ENCODE measurements at places on chromosomes 2 and 18.

DNA sequence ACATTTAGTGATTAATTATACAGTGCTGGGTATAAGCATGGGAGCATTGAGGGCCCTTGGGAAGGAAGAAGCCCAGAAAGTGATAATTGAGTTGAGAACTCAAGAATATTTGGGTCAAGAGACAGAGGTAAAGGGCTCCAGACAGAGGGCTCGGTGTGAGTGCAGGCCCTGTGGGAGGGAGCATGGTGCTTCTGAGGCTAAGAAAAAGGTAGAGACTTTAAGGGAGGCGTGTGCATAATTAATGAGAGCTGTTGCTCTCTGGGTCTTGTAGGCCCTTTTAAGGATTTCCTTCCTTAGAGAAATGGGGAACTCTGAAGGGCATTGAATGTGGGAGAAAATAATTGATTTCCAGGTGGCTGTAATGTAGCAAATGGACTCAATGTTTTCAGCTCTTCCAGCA lies 735.0 kb upstream of the POU3F3 start:
- DNase-seq, result no peak

GRCh38 chr2:157355618-157356017 lies 30.0 kb upstream of the ERMN start:
- DNase-seq, result no peak

DNA sequence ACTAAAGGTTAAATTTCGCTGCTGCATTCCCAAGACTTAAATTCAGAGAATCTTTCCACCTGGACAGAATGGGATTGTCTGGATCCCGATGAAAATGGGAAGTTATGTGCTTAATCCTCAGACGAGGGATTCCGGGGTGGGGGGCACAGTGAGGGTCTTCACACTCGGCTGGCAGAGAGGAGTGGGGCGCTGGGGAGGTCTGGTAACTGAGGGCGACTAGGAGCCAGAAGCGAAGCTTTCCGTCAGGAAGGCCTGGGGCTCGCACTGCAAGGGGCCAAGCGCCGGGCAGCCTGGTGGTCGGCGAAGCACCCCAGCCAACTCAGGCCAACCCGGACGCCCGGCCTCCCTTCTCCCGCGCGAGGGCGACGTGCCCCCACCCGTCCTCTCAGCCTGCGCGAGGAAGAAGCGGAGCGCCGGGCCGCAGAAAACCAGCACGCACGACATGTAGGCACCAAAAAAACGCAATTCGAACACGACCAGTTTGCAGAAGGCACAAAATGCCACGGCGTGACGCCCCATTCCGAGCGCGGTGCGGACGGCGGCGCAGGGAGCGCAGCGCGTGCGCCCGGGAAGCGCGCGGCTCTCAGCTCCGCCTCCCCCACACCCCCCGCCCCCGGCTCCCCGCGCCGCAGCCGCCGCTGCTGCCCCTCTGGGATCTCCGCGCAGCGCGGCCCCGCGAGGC lies 188.1 kb downstream of the ZEB2 start:
- DNase-seq, result peak; percentile 31

GRCh38 chr2:134389381-134389780 lies 135.5 kb downstream of the MGAT5 start:
- DNase-seq, result no peak

- DNase-seq, result no peak
These were observed 13.1 kb upstream of the CETN1 start for GRCh38 chr18:567122-567521.

DNA sequence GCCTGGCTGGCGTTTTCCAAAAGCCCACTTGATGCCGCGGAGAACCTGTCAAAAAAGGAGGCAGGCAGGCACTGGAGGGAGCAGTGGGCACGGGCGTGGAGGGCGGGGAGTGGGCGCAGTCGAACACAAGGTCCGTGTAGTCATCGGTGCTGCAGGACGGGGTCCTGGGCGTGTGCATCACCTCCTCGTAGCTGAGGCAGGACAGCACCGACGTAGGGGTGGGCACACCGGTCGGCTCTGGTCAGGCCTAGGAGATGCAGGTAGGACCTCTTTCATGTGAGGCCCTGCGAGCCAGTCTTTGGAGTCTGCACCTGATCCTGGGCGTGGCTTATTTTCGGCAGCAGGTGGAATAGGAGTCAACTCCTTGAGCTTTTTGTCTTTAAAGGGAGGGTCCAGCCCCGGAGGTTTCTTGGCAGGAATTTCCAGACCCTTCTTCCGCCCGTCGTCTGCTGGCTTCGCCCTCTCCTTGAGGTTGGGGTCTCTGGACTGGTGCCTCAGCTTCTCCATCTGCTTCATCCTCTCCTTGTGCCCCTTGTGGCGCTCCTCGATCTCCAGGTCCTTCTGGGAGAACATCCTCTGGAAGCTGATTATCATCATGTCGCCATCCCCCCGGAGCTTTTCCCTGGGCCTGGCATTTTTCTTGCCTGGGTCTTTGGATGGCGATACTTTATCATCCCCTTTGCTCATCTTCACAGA lies 892.5 kb upstream of the LRRTM1 start:
- no peak for DNase-seq

DNA sequence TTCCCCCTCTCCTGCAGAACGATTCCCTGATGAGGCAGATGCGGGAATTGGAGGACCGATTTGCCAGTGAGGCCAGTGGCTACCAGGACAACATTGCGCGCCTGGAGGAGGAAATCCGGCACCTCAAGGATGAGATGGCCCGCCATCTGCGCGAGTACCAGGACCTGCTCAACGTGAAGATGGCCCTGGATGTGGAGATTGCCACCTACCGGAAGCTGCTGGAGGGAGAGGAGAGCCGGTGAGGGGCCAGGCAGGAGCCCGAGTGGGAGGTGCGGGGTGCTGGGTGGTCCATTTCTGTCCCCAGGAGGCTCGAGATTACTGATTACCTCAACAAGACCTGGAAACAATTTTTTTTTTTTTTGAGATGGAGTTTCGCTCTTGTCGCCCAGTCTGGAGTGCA lies 3.1 kb downstream of the DES start:
- DNase-seq, result no peak

- no peak for DNase-seq
These were observed 137.0 kb downstream of the BCL11A start for GRCh38 chr2:60416221-60417008.

DNA sequence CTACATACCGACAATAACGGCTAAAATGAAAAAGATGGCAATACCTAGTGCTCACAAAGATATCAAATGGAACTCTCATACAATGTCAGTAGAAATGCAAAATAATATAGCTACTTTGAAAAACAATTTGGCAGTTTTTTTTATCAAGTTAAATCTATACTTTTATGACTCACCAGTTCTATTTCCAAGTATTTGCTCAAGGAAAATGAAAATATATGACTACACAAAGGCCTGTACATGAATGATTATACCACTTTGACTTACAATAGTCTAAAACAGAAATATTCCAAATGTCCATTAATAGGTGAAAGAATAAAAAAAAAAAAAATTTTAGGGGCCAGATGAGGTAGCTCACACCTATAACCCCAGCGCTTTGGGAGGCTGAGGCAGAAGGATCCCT lies 219.8 kb downstream of the ZRANB3 start:
- DNase-seq, result no peak

DNA sequence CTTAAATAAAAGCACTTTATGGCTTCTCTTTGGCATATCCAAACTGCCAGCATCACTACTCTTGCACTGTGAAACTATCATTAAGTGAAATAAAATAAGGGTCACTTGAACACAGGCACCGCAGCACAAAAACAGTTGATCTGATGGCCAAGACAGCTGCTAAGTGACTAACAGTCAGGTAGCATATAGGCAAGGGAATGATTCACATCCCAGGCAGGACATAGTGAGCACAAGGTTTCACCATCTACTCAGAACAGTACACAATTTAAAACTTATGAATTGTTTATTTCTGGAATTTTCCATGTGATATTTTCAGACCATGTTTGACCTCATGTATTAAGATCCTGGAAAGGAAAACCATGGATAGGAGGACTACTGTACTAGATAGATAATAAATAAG lies 214.2 kb downstream of the MREG start:
- no peak for DNase-seq

DNA sequence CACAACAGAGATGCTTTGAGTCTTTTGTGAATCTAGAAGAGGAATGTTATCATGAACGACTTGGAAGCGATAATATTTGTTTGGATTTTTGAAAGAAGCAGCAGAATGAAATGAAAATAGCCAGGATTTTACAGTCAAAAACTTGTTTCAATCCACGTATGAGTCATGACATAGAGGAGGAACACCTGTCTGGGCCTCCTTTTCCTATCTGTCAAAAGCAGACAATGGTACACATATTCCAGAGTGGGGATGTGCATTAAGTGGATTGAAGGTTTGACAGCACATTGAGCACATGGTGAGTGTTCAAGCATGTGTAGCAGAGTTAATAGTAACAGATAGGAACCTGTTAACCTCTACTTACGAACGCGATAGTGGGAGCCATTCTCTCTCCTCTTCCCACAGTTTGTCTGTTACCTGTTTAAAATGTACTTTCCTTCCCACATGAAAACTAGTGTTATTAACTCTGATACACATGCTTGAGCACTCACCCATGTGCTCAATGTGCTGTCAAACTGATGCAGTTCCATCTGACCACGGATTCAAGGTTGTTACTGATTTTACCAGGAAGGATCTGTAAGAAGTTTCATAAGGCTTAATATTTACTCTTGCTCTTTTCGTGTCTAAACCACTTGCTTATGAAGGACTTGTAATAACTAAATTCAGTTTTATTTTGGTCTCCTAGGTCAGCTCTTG lies 863.4 kb upstream of the SOX11 start:
- no peak for DNase-seq

- DNase-seq, result no peak
These were observed 19.4 kb downstream of the ZNF516 start for GRCh38 chr18:76475450-76476194.

GRCh38 chr2:233087713-233088112 lies 27.6 kb downstream of the INPP5D start:
- no peak for DNase-seq

DNA sequence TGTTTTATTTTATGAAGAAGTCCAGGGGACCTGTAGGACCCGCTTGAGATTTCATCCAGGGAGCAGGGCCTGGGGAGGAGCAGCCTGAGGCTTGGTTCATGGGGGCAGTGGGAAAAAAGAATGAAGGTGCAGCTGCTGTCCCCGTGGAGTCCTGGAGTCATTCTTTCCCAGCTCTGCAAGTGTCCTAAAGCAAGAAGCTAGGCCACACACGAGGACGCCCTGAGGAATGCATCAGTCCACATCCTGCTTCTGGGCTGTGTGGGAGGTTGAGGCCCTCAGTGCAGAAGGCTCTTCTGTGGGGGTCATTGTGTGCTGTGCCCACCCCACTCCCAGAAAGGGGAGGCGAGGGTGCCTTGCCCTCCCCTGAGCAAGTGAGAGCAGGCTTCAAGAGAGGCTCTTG lies 179.9 kb upstream of the HS6ST1 start:
- no peak for DNase-seq

DNA sequence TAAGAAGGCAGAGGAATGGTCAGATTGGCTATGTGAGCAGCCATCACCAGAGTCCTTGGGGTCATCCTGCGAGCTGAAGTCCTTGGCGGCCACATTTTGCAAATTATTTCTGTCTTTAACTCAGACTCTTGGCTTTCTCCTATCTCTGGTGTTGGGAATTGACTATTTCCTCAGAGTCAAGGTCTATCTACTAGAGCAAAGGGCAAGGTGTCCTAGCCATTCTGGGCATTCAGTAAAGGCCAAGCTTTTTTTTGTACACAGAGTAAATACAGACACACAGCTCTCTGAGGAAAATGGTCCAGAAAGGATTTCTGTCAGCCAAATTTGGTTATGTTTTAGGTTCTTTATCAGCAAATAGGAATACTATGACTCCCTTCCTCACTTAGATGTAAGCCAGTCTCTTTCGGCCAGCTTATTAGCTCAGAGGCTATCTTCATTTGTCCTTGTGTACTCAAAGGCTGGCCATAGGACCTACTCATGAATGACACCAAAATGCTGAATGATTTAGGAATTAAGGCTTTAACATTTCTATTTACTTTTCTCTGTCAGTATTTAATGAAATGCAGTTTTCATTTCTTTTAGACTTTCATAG lies 146.5 kb downstream of the CNTNAP5 start:
- DNase-seq, result no peak

DNA sequence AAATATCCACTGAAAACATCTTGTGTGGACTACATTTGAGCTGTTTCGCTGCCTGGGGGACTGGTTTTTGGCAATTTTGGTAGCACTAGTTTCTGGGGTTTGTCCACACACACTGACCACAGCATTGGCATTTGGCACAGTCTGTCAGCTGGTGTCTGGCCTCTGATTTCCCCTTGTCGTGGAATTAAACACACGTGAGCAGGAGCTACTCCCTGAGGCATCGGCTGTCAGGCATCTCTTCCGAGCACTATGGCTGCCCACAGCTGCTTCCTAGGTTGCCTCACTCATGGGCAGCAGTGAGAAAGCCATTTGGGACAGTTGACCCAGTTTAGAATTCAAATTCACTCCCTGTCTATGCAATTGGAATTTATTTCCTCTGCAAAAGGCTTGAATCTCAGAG lies 46.8 kb upstream of the FZD5 start:
- DNase-seq, result no peak

DNA sequence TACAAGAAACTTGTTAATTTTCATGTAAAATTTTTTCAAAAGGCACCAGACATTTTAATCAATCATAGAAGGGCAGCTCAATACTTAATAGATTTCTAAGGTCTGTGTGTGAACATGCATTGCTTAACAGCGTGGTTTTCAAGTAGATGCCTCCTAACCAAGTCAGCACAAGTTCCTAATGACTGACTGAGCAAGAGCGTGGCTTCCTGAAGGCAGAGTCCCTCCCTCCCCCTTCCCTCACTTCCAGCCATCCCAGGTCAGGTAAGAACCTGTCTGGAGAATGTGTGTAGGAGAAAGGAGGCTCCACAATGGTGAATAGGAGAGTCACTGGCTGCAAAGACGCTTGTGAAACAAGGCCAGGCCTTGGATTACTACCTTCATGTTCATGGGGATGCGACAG lies 33.5 kb upstream of the DAPL1 start:
- DNase-seq, result no peak

GRCh38 chr2:69734035-69734611 lies 7.8 kb upstream of the ANXA4 start:
- DNase-seq, result no peak

DNA sequence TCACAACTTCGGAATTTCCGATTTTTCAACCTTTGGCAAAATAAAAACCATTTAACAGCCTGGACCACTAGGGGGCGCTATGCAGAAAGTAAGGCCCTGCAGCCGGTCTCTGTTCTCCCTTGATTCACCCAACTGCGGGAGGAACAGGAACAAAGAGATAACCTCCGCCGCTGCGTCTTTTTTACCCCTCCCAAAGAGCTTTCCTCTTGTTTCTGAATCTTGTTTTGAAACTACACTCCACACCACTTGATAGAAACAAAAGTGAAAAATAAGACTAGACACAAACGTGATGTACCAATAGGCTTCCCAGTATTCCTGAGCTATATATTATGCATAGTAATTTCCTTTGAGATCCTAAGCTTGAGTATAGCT lies 231.2 kb downstream of the MYO3B start:
- peak; percentile 74 for DNase-seq

- DNase-seq, result no peak
These were observed 180.0 kb downstream of the NAPG start for GRCh38 chr18:10705786-10706185.

DNA sequence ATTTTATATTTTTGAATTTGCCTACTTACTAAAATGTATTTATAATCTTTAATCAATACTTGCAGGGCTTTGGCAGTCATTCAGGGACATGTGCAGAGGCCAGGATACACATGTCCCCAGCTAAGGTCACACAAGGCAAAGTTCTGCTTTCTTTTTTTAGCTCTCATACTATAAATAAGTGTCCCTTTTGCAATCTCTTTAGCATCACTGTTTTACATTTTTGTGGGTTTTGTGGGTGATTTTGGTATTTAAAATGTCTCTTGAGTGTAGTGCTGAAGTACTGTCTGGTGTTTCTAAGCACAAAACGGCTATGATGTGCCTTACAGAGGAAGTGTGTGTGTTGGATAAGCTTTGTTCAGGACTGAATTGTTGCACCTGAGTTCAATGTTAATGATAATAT lies 309.0 kb upstream of the GULP1 start:
- no peak for DNase-seq

All from NCI-H510A (cell line).